ENCODE measurements at places on chromosomes 3 and 15.

DNA sequence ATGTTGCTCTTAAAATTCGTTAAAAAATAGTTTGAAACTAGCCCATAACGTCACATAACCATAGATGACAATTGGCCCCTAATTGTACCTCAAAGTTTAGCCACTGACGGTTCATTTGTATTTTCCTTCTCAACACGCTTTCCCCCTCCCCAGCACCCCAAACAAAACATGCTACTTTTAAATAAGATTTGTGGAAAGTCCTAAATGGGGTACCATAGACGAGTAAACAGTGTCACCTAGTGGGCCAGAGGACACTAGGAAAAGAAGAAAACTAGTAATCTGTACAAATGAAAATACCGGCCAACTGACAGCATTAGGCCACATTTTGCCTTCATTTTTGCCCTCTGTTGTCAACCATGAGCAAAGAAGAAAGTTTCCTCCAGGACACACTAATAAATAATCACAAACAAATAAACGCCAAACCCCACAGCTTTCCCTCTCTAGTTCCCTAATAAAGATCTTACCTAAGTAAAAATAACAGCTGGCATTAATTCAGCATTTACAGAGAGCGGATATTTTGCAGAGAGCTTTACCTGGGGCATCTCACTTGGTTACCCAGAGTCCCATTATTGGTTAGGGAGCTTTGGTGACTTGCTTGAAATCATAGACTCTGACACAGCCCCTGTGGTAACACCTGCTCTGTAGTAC is 175.1 kb upstream of the ATP11B start:
- peak; percentile 10 for DNase-seq

DNA sequence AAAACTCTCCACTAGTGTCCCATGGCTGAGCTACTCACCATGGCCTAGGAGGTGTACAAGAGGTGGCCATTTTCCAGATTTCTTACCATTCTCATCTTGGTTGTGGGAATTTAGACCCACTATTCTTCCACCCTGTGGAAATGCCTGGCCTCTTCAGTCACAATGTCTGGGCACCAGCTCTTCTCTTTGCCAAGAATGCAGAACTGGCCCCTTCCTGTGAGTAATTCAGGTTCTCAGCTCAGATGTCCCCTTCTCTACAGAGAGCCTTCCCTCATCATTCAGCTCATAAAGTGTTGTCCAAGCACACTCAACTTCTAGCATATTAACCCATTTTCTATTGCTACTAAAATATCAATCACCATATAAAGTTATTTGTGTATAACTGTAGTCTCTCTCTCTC is 575.5 kb upstream of the KCNMB2 start:
- no peak for DNase-seq

GRCh38 chr3:31590650-31591049 is 57.9 kb downstream of the STT3B start:
- DNase-seq, result no peak

- no peak for DNase-seq
These were observed 112.8 kb upstream of the MEF2A start for GRCh38 chr15:99452728-99453636.

- no peak for DNase-seq
These were observed 175.6 kb downstream of the GHSR start for GRCh38 chr3:172272698-172273097.

- DNase-seq, result no peak
These were observed 99.1 kb downstream of the NR1I2 start for GRCh38 chr3:119880966-119881365.

DNA sequence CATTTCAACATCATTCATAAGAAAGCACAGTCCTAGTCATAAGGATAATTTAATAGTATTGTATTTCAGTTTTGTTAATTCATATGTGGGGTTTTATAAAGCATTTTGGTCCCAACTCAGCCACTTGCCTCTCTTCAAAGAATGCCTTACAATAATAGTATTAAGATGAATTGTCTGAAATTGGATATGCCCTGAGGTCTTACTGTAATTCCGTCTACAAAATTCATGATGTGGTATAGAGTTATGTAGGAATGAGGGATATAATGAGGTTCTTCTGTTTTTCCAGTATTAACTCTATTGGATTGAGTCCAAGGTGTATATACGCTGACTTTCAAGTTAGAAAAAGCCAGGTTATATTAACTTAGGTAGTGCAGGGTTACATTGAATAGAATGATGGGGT is 177.0 kb downstream of the GOLIM4 start:
- no peak for DNase-seq

- no peak for DNase-seq
These were observed 45.1 kb downstream of the PTPN23 start for GRCh38 chr3:47425959-47426358.

- no peak for DNase-seq
These were observed 257.4 kb upstream of the ADAMTS9 start for GRCh38 chr3:64945171-64945729.

DNA sequence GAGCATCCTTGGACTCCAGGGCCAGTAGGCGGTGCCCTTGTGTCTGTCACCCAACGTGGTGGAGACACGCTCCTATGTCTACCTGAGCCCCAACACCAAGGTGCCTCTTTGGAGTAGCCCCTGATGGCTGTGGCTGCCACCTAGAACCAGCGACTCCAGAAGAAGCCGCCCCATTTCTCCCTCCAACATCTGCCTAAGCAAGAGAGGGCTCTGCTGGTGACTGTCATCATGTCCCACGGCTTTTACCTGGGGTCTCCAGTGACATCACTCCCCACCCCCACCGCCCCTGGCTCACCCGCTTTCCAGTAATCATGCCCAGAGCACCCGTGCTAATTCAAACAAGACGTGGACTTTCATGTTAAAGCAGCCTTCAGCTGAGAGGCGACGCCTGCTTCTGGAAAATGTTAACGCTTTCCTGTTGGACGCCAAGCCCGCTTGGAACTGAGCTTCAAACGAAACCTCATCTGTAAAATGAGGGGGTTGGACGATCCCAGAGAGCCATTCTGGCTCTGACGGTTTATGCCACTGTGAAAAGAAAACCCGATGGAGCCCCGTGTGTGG is 57.0 kb downstream of the ISG20 start:
- DNase-seq, result no peak

DNA sequence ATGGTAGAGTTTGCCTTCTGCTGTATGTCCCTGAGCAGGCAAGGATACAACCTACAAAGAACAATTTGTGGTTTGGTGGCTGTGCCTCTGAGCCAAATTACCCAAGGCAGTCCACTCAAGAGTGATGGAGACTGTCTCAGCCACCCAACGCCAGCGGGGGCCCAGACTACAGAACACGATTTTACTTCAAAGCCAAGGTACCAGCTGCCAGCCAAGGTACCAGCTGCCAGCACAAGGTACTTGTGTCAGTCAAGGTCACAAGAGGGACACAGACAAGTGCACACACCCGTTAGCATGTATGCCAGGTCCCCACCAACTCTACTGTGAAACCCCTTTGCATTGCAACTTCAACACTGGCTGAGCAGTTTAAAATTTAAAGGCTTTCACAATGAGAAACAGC is 23.5 kb downstream of the COLQ start:
- DNase-seq, result no peak

- no peak for DNase-seq
These were observed 193.7 kb downstream of the WDR72 start for GRCh38 chr15:53565721-53566120.

DNA sequence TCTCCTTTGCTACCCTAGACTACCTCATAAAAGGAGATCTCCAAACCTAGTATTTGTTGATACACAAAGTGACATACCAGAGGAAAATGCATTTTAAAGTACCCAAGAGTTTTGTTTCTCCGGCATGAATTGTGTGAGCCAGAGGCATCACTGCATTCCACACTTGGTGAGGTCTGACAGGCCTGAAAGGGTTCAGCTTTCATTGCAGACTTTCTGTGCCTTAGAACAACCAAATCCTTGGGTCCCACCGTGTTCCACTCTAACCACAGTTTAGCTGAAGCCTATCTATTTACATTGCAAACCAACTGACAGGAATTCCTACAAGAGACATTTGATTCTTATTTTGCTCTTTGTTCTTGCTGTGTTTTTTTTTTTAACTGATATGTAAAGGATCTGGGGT is 21.0 kb upstream of the EID1 start:
- no peak for DNase-seq

GRCh38 chr3:101133652-101134051 is 140.4 kb upstream of the ABI3BP start:
- no peak for DNase-seq

DNA sequence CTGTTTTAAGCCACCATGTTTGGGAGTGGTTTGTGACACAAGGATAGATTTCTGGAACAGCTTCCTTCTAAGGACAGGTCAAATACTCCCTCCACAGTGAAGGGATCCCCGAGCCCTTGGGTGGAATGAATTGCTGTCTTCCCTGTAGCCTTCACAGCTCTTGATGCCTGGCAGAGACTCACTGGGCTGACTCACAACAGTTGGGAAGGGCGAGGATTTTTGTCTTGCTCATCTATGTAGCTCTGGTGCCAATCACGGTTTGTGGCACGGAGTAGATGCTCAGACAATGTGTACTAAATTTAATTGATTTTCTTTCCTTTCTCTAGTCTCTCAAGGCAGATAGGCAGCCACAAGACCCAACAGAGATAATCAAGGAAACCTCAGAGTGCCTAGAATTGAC is 27.0 kb downstream of the CRYGS start:
- DNase-seq, result no peak

GRCh38 chr3:4421121-4421520 is 45.9 kb downstream of the SUMF1 start:
- no peak for DNase-seq

DNA sequence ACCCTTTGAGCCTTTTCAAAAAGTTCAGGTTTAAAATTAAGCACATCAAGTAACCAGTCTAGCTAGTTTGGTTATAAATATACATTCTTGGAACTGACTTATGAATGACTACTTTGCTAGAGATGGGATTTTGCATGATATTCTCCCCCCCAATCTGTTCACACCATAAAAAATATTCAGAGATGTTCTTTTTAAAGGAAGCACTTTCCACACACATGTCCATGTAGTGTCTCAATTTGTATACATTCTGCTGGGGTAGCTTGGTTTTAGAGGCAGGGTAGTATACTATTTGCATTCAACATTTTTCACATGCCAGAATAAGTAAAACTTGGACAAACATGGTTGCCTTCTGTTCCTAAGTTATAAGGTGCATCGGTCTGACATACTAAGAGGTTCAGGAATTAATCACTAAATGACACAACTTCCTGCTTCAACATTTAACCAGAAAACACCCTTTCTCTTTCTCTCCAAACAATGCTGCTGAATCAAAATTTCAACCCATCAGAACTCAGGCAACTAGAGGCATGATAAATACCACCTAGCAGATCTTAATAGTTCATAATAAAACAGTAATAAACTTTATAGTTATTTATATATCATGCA is 57.0 kb downstream of the SUMF1 start:
- no peak for DNase-seq

DNA sequence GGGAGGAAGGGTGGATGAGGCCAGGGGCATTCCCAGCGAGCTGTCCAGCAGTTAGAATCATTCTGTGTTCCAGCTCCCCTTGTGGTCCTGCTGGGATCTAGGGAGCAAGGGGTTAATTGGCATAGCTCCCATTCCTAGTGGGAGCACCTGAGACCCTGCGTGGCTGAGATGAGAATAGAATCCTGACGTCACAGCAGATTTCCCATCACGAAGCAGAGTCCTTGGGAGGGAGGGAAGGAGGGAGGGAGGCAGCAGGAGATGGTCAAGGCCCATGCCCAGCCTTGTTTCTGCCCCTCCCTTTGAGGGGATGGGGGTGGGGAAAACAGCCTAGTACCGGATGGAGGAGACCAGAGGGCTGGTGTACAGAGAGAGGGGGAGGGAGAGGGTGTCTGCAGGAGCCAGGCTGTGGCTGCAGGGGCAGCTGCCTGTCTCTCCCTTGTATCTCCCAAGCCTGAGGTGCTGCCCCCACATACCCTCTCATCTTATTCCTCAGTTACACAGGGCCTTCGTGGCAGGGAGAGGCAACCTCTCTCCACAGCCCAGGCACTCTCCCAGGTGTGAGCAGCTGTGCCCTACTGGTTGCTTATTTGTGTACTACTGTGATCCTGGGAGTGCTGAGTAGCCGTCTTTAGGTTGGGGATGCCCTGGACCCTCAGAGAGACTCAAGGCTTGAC is 5.4 kb downstream of the TYRO3 start:
- no peak for DNase-seq

GRCh38 chr3:10205451-10206165 is 40.9 kb downstream of the IRAK2 start:
- peak; percentile 92 for DNase-seq

GRCh38 chr3:14235003-14235911 is 56.6 kb downstream of the LSM3 start:
- DNase-seq, result no peak

GRCh38 chr15:76941636-76942035 is 10.1 kb downstream of the RCN2 start:
- no peak for DNase-seq

- DNase-seq, result no peak
These were observed at the start of gene GCNT3 for GRCh38 chr15:59611276-59612260. TSS of gene GCNT3 (plus strand) at chr15:59611783. CDS start at chr15:59618239, 6,456 bp downstream.

- DNase-seq, result no peak
These were observed 48.3 kb upstream of the CGNL1 start for GRCh38 chr15:57327985-57328471.

GRCh38 chr3:107861422-107861821 is 229.4 kb downstream of the CD47 start:
- DNase-seq, result no peak

GRCh38 chr15:70561885-70562284 is 201.5 kb downstream of the UACA start:
- no peak for DNase-seq

DNA sequence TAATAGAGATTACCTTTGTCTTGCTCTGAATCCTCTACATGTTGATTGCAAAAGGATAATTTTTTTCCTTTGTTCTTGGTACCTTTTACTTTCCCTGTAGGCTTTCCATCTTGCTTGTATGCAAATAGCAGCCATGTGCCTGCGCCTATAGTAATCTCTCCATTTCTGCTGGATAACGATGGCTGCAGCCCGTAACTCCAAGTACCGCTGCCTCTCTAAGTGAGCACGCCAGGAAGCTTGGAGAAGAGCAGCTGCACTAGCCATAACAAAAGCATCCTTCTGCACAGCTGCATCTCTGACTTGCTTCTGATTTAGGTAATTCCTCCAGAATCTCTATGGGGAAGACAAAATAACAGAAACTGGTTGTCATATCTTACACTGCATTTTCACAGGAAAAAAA is 89.3 kb downstream of the NR2E3 start:
- DNase-seq, result no peak

- peak; percentile 61 for DNase-seq
These were observed 26.2 kb downstream of the MAP4 start for GRCh38 chr3:47989981-47990440.

DNA sequence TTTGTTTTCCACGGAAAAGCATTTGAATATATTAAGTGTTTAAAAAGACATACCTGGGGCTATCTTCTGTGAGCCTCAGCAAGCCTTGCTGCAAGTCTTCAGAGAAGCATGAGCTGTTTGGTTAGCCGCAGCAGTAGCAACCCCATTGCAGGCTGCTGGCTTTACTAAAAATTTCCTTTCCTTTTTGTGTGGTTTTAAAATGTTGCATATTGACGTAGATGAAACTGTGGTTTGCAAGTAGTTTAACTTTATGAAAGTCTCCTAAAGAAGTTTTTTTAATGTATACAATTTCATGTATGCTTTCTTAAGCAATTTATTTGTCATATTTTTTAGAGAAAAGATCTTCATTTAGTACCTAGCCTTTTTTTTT is at the start of gene GPR171:
TSS of gene GPR171 (minus strand) at position 166 of the 370 bp plus-strand sequence. CDS start 3,830 bp downstream, outside the sequence.
- DNase-seq, result no peak

- no peak for DNase-seq
These were observed 220.5 kb upstream of the SATB1 start for GRCh38 chr3:18645619-18646018.

- no peak for DNase-seq
These were observed 361 bp upstream of the LCMT2 start for GRCh38 chr15:43330780-43331087.

- no peak for DNase-seq
These were observed 59.2 kb upstream of the APEH start for GRCh38 chr3:49614936-49615335.
